ENCODE measurements at places on chromosomes 11 and 22. TPM values are rescaled to one million over a fixed set of nuclear protein-coding genes. Genes with fewer than 3 reads are reported as not detected.
A peak's percentile ranks its signal among the peaks of the same experiment; 100 is the strongest.

The GP1BB gene
- 4.5 TPM for polyA plus RNA-seq

The PRG3 gene
- 1.0 TPM for polyA plus RNA-seq

The GVQW3 gene
- polyA plus RNA-seq = 13.8 TPM

The RBMXL2 gene
- not detected for polyA plus RNA-seq

The UPK2 gene
- polyA plus RNA-seq = 3.5 TPM

DNA sequence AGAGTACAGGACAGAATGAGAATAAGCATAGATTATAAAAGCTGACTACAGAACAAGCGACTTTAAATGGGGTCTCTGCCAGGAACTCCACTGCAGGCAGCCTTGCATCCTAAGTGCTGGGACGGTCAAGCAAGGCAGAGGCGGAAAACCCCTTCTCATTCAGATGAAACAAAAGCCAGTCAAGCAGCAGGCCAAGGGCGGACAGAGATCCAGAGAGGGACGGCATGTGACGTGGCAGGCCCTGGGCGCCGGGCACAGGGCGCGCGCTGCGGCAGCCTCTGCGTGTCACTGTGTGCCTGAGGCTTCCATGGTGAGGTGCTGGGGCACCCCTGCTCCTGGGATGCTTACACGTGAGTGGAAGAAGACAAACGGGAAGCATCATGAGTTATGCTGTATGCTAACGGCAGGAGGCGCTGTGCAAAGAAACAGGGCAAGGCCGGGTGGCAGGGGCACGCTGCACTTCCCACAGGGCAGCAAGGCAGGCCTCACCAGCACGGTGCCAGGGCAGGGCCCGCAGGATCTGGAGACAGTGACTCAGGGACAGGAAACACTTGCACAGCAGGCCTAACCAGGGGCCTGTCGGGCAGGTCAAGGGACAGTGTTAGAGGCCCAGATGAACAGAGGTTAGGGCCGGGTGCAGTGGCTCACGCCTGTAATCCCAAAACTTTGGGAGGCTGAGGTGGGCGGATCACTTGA is 6.2 kb downstream of the TOLLIP start:
- DNase-seq = no peak

GRCh38 chr11:56624661-56625110 is 10.0 kb upstream of the OR5M1 start:
- no peak for DNase-seq

GRCh38 chr11:3050386-3051195 is 6.6 kb downstream of the CARS1 start:
- DNase-seq = no peak

DNA sequence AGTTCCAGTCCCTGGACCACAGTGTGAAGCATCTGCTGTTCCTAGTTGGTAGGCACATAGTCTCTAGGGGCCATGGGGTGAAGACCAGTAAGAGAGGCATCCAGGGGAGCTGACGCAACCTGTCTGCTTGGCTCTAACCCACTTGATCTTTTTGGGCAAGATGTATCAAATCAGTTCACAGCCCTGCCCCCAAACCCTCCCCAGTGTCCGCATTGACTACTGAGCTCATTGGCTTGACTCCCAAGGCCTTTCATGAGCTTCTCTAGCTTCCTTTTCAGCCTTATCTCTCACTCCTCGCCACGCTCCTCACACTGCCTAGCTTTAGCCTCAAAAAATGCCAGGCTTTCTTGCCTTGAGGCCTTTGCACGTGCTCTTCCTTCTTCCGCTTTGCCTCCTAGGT is 29.7 kb upstream of the ABCC8 start:
- DNase-seq = no peak

GRCh38 chr11:117302228-117302627 is 11.1 kb downstream of the BACE1-AS start:
- no peak for DNase-seq

- no peak for DNase-seq
Observed at GRCh38 chr11:76609736-76610370, 60.7 kb downstream of the LRRC32 start.

DNA sequence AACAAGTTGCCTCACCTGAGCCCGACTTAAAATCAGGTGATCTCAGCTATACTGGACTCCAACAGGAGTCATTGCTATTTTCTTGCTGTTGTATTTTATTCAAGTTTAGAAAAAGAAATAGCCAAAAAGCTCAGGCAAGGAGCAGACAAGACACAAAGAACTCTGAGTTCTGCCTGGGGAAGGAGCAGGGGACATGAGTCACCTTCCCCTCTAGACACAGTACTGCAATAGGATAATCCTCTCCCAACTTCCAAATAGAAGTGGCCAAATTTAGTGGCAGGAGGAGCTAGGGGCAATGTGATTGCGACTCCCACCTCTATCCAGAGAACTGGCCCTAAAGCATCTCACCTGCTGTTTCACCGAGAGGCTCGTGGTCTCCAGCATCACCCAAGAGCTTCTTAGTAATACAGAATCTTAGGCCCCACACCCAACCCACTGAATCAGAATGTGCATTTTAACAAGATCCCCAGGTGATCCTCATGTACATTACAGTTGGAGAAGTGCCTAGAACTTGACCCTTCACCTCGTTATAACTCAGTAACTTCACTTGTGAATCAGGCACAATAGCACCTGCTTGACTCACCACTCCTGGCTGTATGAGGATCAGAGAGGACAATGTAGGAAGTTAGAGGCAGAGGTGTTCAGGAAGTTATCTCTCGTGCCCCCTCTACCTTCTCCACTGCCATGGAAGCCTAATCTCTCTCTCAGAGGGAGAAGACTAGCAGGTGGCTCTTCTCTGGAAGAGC is 56.8 kb upstream of the FBXO3 start:
- no peak for DNase-seq

DNA sequence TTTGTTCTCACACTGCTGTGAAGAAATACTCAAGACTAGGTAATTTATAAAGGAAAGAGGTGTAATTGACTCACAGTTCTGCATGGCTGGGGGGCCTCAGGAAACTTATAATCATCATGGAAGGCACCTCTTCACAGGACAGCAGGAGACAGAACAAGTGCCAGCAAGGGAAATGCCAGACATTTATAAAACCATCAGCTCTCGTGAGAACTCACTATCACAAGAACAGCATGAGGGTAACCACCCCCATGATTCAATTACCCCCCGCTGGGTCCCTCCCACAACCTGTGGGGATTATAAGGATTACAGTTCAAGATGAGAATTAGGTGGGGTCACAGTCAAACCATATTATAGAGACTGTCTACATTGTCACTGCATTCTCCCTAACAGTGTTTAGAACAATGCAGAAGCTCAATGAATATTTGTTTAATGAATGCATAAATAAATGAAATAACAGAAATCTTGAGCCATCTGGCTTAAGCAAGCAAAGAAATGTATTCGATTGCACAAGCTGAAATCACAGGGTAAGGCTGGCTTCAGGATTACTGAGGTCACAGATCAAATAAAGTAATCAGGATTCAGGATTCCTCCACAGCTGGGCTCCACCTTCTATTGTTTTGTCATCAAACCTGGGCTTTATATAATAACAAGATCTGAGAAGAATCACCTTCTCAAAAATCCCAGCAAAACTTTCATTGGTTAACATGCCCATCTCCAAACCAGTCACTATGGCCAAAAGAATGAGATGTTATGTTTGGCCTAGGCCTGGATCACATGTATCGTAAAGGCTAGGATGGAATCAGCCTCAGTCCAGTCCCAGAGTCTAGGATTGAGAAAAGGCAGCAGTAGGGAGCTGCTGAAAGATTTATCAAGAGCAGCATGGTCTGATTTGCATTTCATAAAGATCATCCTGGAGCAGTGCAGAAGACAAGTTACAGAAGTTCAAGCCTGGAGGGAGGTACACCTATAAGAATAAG is 137.8 kb upstream of the UBASH3B start:
- DNase-seq = no peak

- DNase-seq = no peak
Observed at GRCh38 chr22:40426594-40427333, 56.4 kb downstream of the SGSM3 start.

- DNase-seq = no peak
Observed at GRCh38 chr11:118058311-118059245, 18.3 kb upstream of the TMPRSS4 start.

DNA sequence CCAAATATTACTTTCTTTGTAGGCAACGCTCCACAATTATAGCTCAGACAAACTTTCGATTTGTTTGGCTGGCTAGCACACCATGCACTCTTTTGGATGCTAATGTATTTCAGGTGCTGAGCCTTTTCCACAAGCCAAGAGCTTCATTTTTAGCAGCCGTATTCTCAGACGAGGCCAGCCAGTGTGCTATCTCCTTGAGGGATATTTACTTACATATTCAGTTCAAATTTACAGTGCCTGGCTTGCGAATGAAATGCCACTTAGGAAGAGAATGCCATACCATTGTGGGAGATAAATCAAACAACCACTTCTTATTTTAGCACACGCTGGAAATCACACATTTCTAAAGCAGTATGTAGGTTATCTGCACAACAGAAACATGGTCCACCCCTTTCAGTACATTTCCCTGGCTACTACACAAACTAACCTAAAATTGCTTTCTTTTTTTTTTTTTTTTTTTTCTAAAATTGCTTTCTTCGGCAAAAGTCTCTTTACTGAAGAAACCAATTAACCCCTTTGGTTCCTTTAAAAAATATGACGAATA is 236.9 kb downstream of the CADM1 start:
- no peak for DNase-seq

GRCh38 chr11:34192481-34193401 is 87.3 kb downstream of the NAT10 start:
- DNase-seq = no peak

DNA sequence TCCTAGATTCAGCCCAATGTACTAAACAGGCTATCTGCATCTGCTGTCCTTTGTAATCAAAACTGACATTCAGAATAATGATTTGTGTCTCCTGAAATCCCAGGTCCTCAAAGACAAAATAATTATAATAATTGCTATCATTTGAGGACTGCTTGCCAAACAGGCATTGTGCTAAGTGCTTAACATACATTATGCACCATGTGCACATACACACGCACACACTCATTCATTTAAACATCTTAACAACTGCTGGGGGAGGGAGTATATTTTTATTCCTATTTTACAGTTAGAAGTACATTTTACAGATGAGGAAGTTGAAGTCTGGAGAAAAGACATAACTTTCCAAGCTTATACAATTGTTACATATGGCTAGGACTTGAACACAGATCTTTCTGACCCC is 308.0 kb upstream of the ZC3H12C start:
- no peak for DNase-seq

DNA sequence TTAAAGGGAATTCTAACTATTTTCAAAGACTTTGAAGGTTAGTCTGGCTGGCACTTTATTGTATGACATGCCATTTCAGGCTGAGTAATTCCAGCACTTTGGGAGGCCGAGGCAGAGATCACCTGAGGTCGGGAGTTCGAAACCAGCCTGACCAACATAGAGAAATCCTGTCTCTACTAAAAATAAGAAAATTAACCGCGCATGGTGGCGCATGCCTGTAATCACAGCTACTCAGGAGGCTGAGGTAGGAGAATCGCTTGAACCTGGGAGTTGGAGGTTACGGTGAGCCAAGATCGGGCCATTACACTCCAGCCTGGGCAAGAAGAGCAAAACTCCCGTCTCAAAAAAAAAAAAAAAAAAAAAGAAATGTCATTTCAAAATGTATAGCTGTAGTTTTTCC is 95.6 kb downstream of the RDX start:
- DNase-seq = no peak

DNA sequence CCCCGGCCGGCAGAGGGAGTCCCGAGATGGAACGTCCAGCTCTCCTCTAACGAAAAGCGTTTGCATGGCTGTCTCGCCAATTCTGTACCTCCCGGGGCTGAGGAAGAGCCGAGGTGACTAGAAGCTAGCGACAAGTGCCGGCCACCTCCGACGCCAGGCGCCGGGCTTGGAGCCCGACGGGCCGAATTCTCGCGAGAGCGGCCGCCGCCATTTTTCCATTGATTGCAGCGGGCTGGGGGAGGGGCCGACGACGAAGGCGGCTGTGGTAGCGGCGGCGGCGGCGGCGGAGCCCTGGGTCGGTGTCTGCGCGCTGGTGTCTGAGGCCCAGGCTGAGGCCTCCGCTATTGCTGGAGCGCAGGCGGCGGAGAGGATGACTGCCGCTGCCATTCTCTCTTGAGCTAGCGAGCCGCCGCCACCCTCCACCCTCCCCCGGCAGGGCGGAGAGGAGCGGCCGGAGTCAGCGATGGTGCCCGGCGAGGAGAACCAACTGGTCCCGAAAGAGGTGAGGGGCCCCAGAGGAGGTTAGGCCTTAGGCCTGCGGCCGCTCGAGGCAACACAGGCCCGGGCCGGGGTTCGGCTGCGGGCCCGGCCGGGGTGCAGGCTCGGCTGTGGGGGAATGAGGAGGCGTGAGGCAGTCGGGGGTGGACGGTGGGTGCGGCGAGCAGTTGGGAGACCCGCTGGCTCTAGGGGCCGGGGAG is at the start of gene USP47:
Gene USP47, plus strand, starts transcription at position 250 of the 698 bp plus-strand sequence. Its CDS starts 214 bp downstream, at position 464.
- DNase-seq = peak; percentile 68

- no peak for DNase-seq
Observed at GRCh38 chr22:17845790-17846189, 71.5 kb upstream of the BID start.

GRCh38 chr22:47779474-47779873 is 1017.0 kb downstream of the TBC1D22A start:
- no peak for DNase-seq

DNA sequence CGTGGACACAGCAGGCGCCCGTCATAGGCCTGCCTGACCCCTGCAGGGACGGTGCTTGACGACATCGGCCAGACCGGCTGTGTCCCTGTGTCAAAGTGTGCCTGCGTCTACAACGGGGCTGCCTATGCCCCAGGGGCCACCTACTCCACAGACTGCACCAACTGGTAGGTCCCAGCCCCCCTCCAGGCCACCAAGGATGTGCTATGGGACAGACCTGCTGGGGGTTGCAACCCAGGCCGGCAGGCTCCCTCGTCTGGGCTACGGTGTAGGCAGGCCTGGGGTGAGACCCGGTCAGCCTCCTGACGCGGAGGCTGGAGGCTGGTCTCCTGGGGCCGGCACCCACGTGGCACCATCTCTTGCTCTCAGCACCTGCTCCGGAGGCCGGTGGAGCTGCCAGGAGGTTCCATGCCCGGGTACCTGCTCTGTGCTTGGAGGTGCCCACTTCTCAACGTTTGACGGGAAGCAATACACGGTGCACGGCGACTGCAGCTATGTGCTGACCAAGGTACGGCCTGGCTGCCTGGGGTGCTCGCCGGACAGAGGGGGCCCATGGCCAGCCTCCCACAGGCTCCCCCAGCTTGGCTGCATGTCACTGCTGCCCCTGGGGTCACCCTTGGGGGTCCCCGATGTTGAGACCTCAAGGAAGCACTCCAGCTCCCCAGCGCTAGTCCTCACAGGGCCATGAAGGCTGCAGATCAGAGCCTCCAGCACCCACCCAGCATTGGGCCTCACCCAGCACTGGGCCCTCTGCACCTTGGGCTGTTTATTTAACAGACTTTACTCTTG is 7.7 kb downstream of the MUC5AC start:
- no peak for DNase-seq

- DNase-seq = no peak
Observed at GRCh38 chr22:50112151-50113118, 22.6 kb downstream of the MOV10L1 start.

DNA sequence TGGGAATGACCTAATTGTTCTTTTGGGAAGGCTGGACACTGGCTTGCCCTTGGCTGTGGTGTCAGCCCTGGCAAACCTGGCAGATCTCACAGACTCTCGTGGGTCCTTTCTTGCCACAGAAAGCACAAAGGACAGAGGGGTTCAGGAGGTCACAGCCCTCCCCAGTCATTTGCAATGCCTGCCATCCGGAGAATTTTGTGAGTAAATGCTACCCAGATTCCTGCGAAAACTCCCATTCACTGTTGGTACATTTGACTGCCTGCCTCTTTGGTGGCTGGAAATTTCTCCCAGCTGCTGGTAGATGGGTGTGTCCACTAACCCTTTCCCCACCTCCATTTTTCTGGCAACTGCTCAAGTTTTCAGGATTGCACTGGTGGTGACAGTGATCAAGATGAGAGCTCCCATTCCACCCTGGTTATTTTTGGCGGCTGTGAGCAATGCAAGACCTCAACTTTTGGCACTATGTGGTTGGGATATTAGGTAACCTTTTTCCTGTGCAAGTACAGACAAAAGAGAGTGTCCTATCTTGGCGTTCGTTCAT is 155.7 kb downstream of the NAV2 start:
- DNase-seq = no peak
